Spleen (tissue), 13 donors: ENCODE measurements at places on chromosomes 1 and 21. TPM values are rescaled to one million over a fixed set of nuclear protein-coding genes. Genes with fewer than 3 reads are reported as not detected.

GRCh38 chr1:230316864-230317745, 109.0 kb downstream of the PGBD5 start:
- H3K4me1 ChIP-seq, result no peaks in the 10 kb centered on the region
- H3K4me3 ChIP-seq, result no peak overlapping the region
- DNase-seq, result peak; percentile 56

DNA sequence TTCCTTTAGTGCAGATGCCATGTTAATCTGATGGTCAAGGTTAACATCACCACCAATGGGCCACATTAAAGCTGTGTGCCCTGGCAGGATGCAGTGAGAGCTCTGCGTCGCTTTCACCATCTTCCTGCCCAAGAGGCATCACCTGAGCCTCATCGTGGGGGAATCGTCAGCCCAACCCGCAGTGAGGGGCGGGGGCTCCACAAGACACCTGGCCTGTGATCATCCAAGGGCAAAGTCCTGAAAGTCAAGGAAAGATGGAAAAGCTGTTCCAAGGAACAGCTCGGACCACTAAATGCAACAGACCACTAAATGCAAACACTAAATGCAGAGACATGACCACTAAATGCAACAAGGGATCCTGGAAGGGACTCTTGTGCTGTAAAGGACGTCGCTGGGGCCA, 49.9 kb downstream of the WDR4 start:
- peaks cover 33% of the 10 kb centered on the region for H3K4me1 ChIP-seq
- peaks cover 8% of the 10 kb centered on the region for H3K27me3 ChIP-seq
- no peak overlapping the region for H3K27ac ChIP-seq
- DNase-seq, result peak; percentile 29
- H3K36me3 ChIP-seq, result no peaks in the 10 kb centered on the region
- H3K4me3 ChIP-seq, result no peak overlapping the region

DNA sequence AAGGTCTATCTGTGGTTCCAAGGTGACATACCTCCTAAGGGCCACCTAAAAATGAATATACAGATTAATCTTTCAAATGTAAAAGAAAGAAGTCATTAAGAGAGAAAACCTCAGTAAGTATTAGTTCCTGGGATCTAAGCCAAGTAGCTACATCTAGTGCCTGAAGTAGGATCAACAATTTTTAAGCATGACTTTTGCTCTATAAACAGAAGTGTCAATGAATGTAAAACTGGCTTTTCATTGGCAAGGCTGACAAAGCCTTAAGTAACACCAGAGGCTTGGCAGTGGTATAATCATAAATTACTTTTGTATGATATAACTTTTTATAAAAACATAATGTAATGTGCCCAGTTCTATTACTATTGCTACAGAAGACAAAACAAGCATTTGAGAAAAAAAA, 12.2 kb upstream of the ACADM start:
- H3K27me3 ChIP-seq, result no peaks in the 10 kb centered on the region
- H3K4me1 ChIP-seq, result no peaks in the 10 kb centered on the region
- no peak overlapping the region for H3K4me3 ChIP-seq
- no peak for DNase-seq

GRCh38 chr1:41322101-41322661, 39.1 kb upstream of the FOXO6 start:
- no peaks in the 10 kb centered on the region for H3K4me1 ChIP-seq
- no peak overlapping the region for H3K4me3 ChIP-seq
- H3K36me3 ChIP-seq, result no peaks in the 10 kb centered on the region
- DNase-seq, result no peak
- H3K27me3 ChIP-seq, result no peaks in the 10 kb centered on the region
- no peak overlapping the region for H3K27ac ChIP-seq

The ZNHIT6 gene
- 7.7 TPM for polyA plus RNA-seq
